ENCODE measurements at places on chromosomes 16 and 17. TPM values are rescaled to one million over a fixed set of nuclear protein-coding genes. Genes with fewer than 3 reads are reported as not detected.

Gene TEX2
- polyA plus RNA-seq = 6.5 TPM

Gene SOCS3
- polyA plus RNA-seq = 38.9 TPM

Gene DLX3
- not detected for polyA plus RNA-seq

Gene CLEC3A
- not detected for polyA plus RNA-seq

Gene XAF1
- polyA plus RNA-seq = 45.8 TPM

DNA sequence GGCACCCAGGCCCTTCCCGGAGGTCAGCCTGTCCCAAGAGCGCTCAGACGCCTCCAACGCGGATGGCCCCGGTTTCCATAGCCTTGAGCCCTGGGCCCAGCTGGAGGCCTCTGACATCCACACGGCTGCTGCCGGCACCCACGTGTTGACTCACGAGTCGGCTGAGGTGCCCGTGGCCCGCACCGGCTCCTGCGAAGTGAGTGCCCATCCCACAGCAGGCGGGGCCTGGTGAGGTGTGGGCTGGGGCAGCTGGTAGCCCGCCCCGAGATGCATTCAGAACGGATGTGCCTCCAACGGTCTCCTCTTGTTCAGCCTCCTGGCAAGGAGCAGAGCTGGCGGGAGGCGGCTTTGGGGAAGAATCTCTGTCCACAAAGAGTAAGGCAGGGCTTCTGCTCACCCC is 2.7 kb downstream of the WDR90 start:
- no peak for DNase-seq

DNA sequence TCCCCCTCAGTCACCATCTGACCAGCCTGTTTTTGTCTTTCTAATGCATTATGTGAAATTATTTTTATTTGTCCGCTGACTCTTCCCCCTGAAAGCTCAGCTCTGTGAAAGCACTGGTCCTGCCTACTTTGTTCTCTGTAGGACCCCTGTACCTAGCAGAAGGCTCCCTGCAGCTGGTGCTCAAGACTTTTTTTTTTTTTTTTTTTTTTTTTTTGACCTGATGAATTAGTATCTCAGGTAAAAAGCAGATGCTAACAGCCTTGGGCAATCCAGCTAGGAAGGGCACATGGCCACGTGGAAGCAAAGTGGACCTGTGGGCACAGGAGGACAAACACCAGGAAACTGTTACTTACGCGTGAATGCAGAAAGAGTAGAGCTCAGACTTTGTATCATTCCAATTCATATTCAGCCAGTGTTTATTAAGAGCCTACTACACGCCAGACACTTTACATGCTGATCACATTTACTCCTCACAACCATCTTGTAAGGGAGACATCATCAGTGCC is 629 bp upstream of the UNC119 start:
- no peak for DNase-seq

GRCh38 chr17:36989173-36989572 is 40.4 kb downstream of the AATF start:
- DNase-seq = no peak

DNA sequence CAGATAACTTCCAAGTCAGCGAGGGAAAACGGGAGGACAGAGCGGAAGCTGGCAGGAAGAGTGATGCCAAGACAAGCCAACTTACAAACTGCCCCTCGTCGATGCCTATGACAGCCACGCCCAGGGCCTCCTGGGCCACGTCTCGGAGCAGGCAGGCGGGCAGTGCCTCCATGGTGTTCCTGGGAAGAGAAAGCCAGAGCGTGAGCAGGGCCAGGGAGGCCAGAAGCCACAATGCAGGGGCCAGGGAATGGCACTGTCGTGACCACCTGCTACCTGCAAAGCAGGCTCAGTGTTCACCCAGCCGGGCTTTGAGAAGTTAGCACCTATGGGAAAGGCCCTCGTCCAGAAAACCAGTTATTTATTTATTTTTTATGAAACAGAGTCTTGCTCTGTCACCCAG is 4.3 kb downstream of the TK1 start:
- no peak for DNase-seq

- no peak for DNase-seq
Observed at GRCh38 chr17:21042458-21043295, at the start of gene USP22. TSS of gene USP22 (minus strand) at chr17:21043011. CDS start at chr17:21042835, 176 bp downstream.

DNA sequence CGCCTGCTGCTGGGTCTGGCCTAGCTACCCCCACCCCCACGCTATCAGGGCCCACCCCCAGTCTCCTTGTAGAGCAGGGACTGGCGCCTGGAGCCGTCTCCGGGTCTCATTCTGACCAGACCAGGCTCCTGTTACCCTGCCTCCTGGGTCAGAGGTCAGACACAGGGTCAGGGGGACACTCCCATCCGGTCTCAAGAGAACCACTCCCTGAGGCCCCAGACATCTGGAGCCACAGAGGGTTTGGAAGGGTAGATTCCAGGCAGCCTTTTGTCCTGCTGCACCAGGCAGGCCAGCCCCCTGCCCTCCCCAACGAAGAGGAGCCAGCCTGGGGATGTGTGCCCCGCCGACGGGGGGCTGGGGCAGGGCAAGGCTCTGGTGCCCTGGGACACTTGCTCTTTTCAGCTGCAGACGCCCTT is 944 bp upstream of the WFIKKN1 start:
- no peak for DNase-seq

Data from CD8-positive, alpha-beta memory T cell (primary cell).